ENCODE measurements at places on chromosomes 1 and 21.
A peak's percentile ranks its signal among the peaks of the same experiment; 100 is the strongest.

DNA sequence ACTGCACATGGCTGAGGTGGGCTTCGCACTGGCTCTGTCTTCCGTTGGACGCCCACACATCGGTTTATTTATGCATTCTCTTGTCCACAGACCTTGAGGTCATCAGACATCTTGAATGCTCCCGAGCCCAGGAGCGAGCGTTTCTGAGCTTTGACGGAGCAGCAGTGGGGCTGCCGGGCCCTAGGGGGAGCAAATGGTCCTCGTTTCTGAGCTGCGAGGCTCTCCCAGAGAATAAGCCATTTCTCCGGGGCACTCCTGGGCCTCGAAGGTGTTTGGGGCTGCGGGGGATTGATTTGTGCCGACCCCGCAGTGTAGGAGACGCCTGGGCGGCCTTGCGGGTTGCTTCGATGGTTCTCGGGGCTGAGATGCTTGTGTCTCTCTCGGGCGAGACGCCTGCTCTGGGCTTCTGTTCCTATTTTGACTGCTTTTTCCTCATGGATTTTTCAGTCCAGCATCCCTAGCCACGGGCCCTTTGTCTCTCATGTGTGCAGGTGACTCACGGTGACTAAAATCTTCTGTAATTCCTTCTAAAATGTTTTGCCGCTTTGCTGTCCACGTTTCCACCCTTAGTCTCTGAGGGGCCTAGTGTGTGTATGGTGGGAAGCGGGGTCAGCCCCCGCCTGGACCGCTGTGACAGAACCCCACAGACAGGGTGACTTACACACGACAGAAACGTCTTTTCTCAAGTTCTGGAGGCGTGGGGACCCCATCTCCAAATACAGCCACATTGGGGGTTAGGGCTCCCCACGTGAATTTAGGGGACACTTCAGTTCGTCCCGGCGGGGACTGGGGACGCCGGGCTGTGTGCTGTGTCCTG lies 62.1 kb downstream of the FAAP20 start:
- DNase-seq: peak; percentile 53
- peak overlapping the region; percentile 92 for H3K27ac ChIP-seq
- H3K4me3 ChIP-seq: peak overlapping the region; percentile 82
- no peaks in the 10 kb centered on the region for H3K36me3 ChIP-seq

DNA sequence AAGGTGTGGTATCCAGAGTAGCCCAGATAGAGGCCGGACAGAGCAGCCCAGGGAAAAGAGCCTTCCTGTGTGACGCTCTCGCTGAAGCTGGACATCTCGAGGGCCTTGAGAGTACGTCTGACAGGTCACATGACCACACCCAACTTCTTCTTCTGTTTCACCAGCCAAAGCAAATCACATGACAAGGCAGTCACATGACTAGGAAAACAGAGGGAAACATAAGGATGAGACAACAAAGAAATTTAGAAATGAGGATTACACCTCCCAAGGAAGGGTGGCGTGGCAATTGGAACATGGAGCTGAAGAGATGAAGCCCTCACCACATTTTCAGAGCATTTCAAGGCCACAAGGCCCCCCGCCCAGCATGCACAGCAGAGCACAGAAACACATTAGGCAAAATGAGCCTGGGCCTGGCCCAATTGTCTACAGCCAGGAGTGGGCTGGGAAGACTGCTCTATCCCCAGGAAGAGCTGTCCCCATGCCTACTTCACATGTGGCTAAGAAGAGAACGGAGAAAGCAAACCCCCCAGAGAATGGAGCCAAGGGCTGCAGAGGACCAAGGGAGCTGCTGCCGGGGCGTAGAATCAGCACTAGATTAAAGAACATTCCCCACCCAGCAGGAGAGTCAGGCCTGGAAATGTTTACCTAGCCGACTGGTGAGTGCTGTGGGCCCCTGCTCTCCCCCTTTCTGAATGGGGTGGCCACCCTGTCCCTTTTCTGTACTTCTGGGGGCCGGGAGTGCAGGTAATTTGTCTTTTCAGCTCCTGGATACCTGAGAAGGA lies 305.1 kb downstream of the NPHP4 start:
- H3K27me3 ChIP-seq: peaks cover 31% of the 10 kb centered on the region
- no peak for DNase-seq
- no peaks in the 10 kb centered on the region for H3K36me3 ChIP-seq
- H3K4me1 ChIP-seq: peaks cover 56% of the 10 kb centered on the region
- H3K27ac ChIP-seq: no peak overlapping the region
- H3K4me3 ChIP-seq: no peak overlapping the region

DNA sequence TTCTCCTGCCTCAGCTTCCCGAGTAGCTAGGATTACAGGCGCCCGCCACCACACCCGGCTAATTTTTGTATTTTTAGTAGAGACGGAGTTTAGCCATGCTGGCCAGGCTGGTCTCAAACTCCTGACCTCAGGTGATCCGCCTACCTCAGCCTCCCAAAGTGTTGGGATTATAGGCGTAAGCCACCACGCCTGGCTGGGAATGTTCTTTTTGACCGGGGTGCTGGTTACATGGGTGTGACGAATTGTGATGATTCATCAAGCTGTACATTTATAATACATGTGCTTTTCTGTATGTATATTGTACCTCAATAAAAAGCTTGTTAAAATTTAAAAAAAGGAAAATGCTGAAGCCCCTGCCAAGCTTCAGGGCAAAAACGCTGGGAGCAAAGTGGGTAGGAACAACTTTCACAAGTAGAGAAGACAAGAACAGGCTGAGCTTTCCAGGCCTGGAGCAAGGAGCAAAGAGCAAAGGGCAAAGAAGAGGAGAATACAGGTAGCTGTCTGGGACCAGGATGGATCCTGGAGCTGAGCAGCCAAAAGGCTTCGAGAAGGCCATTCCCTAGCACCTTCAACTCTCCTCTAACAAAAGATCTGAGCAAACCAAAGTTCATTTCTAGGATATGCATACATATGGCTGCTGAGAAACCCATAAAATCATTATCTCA lies 20.5 kb upstream of the YRDC start:
- H3K4me3 ChIP-seq: no peak overlapping the region
- DNase-seq: no peak
- no peak overlapping the region for H3K27ac ChIP-seq
- peaks cover 48% of the 10 kb centered on the region for H3K36me3 ChIP-seq
- peaks cover 3% of the 10 kb centered on the region for H3K27me3 ChIP-seq
- no peaks in the 10 kb centered on the region for H3K4me1 ChIP-seq

GRCh38 chr1:245946905-245947304 lies 560.2 kb downstream of the SMYD3 start:
- peak overlapping the region; percentile 48 for H3K27ac ChIP-seq
- H3K27me3 ChIP-seq: no peaks in the 10 kb centered on the region
- H3K36me3 ChIP-seq: peaks cover 23% of the 10 kb centered on the region
- DNase-seq: no peak
- H3K4me3 ChIP-seq: no peak overlapping the region

GRCh38 chr1:215595231-215595630 lies 28.1 kb downstream of the KCTD3 start:
- H3K27me3 ChIP-seq: no peaks in the 10 kb centered on the region
- H3K4me3 ChIP-seq: no peak overlapping the region
- no peak for DNase-seq
- H3K27ac ChIP-seq: no peak overlapping the region

- H3K27ac ChIP-seq: peak overlapping the region; percentile 84
- H3K36me3 ChIP-seq: peaks cover 24% of the 10 kb centered on the region
- peaks cover 11% of the 10 kb centered on the region for H3K4me1 ChIP-seq
- no peak for DNase-seq
- H3K4me3 ChIP-seq: no peak overlapping the region
Observed at GRCh38 chr1:28449904-28450303, 55.9 kb upstream of the RCC1 start.

DNA sequence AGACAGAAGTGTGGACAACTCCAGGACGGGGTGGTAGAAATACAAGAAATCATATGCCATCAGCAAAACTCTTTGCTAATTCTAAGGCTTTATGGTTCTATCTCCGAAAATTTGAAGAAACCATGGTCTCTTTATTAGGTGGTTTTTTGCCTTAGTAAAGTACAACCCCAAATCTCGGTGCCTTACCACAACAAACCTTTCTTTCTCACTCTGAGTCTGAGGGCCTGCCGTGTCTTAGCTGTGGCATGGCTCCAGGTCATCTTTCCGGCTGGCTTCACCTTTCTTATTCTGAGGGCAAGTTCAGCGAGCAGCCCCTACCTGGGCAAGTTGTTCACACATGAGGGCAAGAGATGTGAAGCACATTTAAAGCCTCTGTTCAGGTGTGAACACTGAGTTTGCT lies 280.6 kb downstream of the TTLL7 start:
- no peaks in the 10 kb centered on the region for H3K4me1 ChIP-seq
- no peak for DNase-seq
- no peaks in the 10 kb centered on the region for H3K36me3 ChIP-seq
- H3K27ac ChIP-seq: no peak overlapping the region
- peaks cover 3% of the 10 kb centered on the region for H3K27me3 ChIP-seq

DNA sequence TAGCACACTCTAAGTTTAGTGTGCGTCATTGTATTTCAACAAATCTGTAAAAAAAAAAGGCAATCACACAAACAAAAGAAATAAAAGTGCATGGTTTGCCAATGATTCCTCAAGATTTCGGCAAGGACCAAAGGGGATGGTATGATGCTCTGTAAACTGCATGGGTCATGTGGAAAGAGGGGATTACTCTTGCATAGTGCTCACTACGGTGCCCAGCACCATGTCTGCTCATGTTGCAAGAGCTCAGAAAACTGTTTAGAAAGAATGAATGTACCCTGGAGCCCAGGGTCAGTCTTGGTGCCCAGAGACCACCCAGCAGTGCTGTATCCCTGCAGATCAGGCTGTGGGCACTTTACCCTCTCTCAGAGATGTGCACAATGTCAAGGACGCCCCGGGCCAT lies 3.6 kb upstream of the KCNA10 start:
- no peak overlapping the region for H3K4me3 ChIP-seq
- H3K4me1 ChIP-seq: no peaks in the 10 kb centered on the region
- no peaks in the 10 kb centered on the region for H3K36me3 ChIP-seq
- peaks cover 51% of the 10 kb centered on the region for H3K27me3 ChIP-seq
- DNase-seq: no peak

All from nephron progenitor cell (in vitro differentiated cells).